Fibroblast of skin of back (primary cell): ENCODE measurements at places on chromosomes 4 and X.

DNA sequence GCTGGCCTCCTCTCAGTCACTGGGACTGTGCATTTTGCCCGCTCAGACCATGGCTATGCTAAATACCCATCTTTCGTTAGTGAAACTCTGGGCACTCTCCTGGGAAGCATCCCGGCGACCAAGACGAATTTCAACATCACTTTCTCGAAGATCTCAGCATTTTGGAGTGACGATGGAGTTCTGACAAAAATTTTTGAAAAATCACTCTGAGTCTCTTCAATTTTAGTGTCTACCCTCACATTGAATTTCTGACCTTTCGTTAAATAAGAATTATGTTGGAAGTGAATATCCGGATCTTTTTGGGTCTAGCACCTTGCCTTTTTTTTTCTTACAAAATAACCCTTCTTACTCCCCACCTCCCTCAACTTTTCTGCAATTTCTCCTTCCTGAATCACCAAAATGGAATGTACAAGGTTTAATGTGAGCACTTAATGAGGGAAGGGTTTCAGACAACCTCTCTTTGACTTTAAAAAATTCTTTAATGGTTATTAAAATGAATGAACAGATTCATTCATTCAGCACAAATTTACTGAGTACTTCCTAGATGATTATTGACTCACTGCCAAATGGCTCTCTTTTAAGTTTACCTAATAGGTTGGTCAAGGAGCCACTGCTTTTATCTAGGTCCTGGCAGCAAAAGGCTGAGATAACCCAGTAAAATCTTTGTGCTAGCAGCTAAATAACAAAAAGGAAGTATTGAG, 746 bp upstream of the AADAT start:
- peak; percentile 41 for DNase-seq

GRCh38 chr4:20678400-20678799, 21.9 kb upstream of the PACRGL start:
- DNase-seq = no peak

DNA sequence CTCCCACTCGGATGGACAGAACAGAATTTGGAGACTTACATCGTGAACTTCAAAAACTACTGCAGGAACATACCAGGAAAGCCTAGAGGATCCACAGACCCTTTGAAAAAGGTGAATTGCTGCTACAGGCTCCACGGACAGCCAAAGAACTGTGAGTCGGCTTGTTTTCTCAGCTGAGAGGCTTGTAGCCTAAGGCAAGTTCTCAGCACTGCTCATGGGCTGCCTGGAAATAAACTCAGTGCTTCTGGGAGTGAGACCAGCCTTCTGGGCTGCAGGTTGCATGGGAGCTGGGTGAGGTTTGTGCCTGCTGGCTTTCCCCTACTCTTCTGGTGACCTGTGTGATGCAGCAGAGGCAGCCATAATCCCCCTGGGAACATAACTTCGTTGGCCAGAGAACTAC, 1397.6 kb downstream of the FAM133A start:
- DNase-seq = no peak

DNA sequence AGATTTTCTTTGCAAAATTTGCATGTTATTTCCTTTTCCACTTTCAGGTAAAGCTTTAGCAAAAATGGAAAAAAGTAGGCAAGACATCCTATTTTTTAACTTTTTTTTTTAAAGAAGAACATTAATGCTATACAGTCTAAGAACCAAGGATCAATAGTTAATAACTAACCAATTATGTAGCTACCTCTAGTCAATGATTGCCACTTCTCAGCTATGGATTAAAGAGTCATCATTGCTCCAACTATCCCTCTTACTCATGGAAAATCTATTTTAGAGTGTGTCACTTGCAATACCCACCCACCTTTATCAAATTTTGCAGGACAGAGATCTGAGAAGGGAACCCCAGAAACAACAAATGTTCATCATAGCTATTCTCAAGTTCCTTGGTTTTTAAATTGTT, 223.1 kb downstream of the ANK2 start:
- DNase-seq = no peak

GRCh38 chrX:1451661-1452515, 821 bp downstream of the ASMTL start:
- DNase-seq = no peak

DNA sequence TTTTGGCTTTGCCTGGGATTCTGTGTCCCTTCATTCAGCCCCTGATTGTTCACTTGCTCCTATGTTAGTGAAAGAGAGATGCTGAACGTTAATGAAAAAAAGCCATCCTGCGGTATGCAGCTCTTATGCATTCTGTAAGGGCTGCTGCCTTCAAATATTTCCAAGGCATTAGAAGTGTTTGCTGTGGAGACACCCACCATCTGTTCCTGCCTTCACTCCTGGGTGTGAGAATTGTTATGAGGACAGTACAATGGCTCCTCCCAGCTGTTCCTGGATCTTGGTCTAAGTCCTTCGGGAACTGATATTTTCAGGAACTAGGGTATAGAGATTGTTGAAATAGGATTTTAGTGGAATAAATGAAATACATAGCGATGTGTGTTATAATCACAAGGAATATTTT, 427.1 kb upstream of the FAM47C start:
- no peak for DNase-seq

- peak; percentile 5 for DNase-seq
These were observed 73.9 kb downstream of the INTS12 start for GRCh38 chr4:105634402-105635080.

GRCh38 chr4:173448103-173448502, 49.2 kb upstream of the SCRG1 start:
- peak; percentile 22 for DNase-seq

DNA sequence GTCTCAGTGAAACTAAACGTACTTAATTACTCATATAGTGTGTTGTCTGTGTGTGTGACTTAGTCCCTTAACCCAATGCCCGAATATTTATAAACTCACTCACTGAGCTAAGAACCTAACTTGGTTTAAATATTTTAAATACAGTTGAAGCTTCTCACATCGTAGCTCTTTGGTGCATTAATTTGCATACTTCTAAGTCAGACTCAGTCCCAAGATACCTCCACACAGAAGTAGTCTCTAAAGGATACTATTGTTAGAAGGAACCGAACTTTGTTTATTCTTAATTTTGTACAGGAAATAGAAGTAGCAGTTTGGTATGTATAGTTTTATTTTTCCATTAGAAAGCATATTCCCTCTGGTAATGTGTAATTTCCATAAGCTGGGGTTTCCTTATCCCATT, 54.0 kb upstream of the NKAP start:
- no peak for DNase-seq

DNA sequence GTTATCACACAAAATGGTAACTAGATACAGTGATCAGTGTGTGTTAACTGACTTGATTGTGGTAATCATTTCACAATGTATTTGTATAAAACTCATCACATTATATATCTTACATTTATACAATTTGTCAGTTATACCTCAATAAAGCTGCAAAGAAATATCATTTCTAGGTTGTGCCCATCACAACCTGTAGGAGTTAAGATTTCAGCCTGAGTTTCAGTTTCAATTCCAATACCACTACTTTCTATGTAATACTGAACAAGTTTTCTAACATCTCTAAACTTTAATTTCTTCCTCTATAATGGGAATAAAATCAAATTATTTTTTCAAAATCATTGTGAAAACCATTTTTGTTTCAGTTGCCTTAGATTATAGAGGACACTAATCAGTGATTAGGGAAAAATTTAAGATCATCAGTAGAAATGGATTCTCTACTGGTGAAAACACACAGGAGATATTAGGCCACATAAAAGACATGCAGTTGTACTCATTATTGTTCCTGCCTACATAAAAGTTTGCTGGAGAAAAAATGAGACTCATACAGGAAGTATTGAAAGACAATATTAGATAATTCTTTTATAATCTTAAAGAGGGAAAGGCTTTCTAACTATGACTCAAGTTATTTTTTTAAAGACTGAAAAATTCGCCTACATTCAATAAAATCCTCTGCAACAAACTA, 18.4 kb upstream of the TBC1D1 start:
- DNase-seq = no peak

DNA sequence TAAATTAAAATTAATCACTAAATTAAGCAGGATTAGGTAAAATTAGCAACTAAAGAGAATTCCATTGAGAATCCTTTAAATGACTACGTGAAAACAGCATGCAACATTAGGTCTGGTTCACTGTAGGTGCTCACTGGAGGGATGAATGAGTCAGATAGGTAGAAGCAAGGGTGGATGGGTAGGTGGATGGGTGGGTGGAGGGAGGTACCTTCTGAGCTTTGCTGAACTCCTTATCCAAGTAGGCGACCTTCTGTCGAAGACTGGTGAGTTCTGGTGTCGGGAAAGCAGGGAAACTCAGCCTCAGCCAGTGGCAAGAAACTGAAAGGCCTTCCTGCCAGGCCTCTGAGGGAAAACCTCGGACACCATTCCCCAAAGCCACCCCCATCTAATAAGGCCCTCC, 3.0 kb downstream of the GRIPAP1 start:
- no peak for DNase-seq

DNA sequence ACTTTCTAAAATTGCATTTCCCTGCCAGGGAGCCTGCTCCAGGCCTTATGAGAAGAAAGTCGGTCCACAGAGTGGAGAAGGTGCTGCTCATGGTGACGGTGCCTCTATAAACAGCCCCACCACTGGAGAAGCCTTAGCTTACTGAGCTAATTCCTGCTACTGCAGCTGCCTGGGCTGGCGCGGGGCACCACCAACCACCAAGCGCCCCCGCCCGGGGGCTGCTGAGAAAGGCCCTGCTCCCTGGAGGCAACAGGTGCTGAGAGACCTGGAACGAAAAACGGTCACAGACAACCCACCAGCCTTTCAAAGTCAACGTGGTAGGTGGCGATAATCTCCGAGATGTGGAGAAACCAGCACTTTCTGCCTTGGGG, 2.9 kb downstream of the HCFC1 start:
- no peak for DNase-seq

- peak; percentile 1 for DNase-seq
These were observed 2751.1 kb downstream of the ARAP2 start for GRCh38 chr4:33493231-33493630.

GRCh38 chr4:7564242-7564641, 129.5 kb upstream of the PSAPL1 start:
- DNase-seq = no peak

DNA sequence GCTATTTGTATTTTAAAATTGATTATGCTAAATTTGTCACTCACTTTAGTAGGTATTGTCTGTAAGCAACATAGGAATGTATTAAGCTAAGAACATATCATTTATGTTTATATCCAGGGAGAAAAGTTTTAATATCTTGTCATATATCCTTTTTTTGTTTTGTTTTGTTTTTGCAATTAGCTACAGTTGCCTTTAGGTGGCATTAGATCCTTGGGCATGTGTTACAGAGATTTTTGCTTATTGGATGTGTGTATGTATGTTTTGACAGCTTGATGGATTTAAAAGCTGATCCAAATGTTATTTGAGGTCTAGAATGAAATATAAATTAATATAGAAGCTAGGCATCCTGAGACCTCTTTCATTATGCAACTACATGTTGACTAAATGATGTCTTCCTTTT, 36.1 kb upstream of the OTUD4 start:
- peak; percentile 44 for DNase-seq

DNA sequence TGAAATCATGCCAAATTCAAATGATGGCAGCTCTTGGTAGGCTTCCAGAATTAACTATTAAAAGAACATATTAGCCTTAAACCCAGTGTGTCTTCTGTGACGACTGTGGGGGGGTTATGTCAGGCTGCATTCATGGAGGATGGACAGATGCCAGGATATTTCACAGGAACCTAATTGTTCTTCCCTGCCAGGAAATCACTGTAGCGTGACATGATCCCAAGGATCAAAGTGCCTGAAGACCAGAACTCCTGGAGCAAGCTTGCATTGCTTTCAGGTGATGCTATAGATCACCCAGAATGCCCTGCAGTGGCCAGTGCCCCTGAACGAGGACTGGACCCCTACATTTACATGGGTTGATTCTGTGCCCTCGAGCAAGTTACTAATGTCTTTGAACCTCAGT, 1093.0 kb upstream of the TENM3 start:
- no peak for DNase-seq

DNA sequence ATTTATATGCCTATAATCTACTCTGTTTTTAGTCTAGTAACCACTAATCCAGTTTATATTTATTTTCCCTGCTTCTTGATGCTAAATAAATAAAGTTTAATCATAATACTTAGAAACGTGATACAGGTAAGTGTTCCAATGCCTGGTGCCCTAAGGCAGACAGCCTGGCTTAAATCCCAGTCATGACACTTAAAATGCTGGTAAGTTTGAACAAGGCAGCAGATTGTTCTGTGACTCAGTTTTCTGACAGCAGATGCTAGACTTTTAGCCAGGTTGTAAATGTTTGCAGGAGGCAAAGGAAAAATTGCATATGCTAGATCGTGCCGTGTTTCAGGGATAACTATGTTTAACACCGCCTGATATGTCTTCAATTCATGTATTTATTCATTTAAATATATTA, 2661.6 kb downstream of the PCDH7 start:
- DNase-seq = no peak

DNA sequence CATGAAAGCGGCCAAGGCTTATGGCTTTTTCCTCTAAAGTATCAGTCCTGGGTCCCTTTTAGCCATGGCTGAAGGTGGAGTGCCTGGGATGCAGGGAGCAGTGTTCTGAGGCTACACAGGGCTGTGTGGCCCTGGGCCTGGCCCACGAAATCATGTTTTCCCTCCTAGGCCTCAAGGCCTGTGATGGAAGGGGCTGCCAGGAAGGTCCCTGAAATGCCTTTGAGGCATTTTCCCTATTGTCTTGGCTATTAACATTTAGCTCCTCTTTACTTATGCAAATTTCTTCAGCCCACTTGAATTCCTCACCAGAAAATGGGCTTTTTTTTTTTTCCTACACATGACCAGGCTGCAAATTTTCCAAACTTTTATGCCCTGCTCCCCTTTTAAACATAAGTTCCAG, 657.0 kb downstream of the DACH2 start:
- DNase-seq = no peak

DNA sequence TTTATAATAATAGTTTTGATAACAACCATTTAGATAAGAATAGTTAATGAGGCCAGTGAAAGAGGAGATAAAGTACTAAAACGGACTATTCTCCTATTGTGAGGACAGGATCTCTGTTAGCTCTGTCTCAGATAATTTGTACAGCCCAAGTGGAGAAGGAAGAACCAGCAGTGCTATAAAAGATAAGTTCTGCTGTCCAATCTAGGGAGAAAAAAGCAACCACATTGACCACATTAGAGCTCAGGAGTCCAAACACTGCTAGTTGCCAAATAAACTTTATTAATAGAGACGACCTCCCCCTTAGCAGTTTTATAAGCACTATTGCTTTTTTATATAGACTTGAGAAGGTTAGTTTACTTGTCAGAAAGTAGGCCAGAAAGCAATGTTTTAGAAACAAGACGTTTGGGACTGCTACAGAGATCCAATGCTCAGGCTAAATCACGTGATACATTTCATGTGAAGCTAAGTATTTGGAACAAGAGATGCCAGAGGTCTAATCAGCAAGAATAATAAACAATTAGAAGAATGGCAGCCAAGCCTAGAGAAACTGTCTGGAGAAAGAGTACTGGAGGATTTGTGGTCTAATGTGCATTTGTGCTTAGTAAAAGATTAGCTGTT, 15.9 kb downstream of the IL15 start:
- peak; percentile 75 for DNase-seq
